RWPE2 (cell line): ENCODE measurements at places on chromosomes 4 and X.

DNA sequence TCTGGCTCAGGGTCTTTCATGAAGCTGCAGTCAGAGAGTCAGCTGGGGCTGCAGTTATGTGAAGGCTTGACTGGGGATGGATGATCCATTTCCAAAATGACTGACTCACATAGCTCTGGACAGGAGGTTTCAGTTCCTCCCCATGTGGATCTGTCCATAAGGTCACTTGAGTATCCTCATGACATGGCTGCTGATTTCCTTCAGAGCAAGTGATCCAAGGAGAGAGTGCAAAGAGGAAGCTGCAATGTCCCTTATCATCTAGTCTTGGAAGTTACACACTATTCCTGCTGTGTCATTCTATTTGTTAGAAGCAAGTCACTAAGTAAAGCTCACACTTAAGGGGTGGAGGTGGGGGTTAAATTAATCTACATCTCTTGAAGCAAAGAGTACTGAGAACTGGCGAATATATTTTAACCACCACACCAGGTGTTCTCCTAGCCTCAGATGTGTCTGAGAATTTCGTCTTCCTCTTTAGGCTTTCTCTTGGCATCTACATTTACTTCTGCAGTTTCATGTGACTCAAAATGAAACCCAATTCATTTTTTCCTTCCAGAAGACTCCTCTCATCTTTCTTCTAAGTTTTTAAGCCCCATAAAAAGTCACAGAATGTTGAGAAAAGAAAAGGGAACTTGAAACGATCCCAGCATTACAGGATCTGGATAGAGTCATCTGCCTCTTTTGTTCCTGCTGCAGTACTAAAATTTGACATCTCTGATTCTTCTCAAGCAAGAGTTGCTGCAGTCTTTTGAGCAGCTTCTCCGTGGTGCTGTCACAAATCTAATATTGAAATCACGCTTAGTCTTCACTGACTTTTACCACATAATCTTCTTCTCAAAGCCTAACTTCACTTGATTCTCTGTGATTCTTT, 3.8 kb upstream of the GRPR start:
- DNase-seq: no peak
- no peak overlapping the region for H3K27ac ChIP-seq
- H3K4me3 ChIP-seq: no peak overlapping the region
- no peaks in the 10 kb centered on the region for H3K27me3 ChIP-seq

DNA sequence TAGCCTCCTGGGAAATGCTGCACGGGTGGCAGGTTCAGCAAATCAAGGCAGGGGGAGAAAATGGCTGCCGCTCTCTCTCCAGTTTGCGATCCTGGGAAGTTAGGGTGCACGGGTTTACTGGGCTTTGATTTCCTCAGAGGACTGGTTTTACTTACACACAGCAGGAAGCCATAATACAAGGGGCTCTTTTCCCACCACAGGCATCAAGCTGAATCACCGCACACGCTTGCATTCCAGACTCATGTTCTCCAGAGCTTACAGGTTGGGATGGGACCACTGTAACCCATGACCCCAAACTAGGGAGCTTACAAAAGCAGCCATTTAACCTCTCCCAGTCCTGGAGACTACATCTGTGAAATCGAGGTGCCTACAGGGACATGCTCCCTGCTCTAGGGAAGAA, 159.8 kb downstream of the DHRSX start:
- no peak overlapping the region for H3K27ac ChIP-seq
- H3K4me3 ChIP-seq: no peak overlapping the region
- no peak for DNase-seq
- H3K27me3 ChIP-seq: no peaks in the 10 kb centered on the region

GRCh38 chrX:123878252-123878721, 18.4 kb downstream of the XIAP start:
- H3K4me3 ChIP-seq: no peak overlapping the region
- no peaks in the 10 kb centered on the region for H3K36me3 ChIP-seq
- H3K27me3 ChIP-seq: no peaks in the 10 kb centered on the region

DNA sequence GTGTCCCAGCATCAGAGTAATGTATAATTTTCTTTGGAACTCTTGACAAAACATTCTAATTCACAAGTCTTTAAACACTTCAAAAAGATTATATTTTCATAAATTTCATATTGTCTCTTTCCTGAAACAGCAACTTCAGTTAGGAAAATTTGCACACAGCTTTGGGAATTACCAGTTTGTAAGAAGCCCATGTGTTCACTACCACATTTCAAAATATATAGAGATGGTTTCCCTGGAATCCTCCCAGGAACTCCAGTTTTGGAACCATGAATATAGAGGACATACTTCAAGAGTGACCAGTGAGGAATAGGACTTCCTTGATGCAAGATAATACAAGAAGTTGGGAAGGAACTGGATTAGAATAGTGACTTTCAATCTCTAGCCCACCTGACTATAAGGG, 28.7 kb upstream of the HPGDS start:
- no peaks in the 10 kb centered on the region for H3K4me1 ChIP-seq
- H3K27ac ChIP-seq: no peak overlapping the region
- DNase-seq: no peak
- no peaks in the 10 kb centered on the region for H3K36me3 ChIP-seq
- H3K27me3 ChIP-seq: no peaks in the 10 kb centered on the region
- H3K4me3 ChIP-seq: no peak overlapping the region

- H3K27me3 ChIP-seq: no peaks in the 10 kb centered on the region
- no peaks in the 10 kb centered on the region for H3K36me3 ChIP-seq
- DNase-seq: no peak
- H3K4me3 ChIP-seq: no peak overlapping the region
- H3K4me1 ChIP-seq: no peaks in the 10 kb centered on the region
These were observed 182.2 kb upstream of the GNPDA2 start for GRCh38 chr4:44908565-44908964.

GRCh38 chr4:105352826-105353225, 121.0 kb downstream of the PPA2 start:
- no peak overlapping the region for H3K27ac ChIP-seq
- no peak for DNase-seq
- H3K36me3 ChIP-seq: no peaks in the 10 kb centered on the region
- no peaks in the 10 kb centered on the region for H3K4me1 ChIP-seq

GRCh38 chrX:150035531-150035930, 97.2 kb upstream of the EOLA2 start:
- H3K4me3 ChIP-seq: no peak overlapping the region
- peaks cover 30% of the 10 kb centered on the region for H3K4me1 ChIP-seq
- no peak for DNase-seq
- H3K27me3 ChIP-seq: no peaks in the 10 kb centered on the region
- no peaks in the 10 kb centered on the region for H3K36me3 ChIP-seq

DNA sequence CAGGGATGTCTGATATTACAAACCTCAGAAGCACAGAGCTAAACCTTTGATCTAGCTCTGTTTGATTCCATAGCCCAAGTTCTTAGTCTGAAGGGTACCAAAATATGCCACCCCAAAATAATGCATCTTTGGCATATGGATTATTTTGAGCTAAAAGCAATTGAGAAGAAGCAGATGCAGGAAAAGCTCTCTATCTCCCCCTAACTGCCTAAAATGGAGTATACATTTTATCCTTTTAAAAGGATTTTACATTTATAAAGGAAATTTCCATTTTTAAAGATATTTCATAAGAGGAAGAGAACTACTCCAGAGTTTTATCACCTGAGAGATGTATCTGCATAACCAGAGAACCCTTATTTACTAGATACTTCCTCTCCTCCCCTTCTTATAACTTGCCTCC, 158.7 kb downstream of the ZNF674 start:
- DNase-seq: no peak
- H3K27ac ChIP-seq: no peak overlapping the region
- no peaks in the 10 kb centered on the region for H3K4me1 ChIP-seq
- no peak overlapping the region for H3K4me3 ChIP-seq

GRCh38 chrX:112851161-112851779, 10.6 kb upstream of the AMOT start:
- H3K4me1 ChIP-seq: no peaks in the 10 kb centered on the region
- DNase-seq: no peak
- no peaks in the 10 kb centered on the region for H3K27me3 ChIP-seq
- H3K4me3 ChIP-seq: no peak overlapping the region
- H3K36me3 ChIP-seq: no peaks in the 10 kb centered on the region
- no peak overlapping the region for H3K27ac ChIP-seq

GRCh38 chr4:82758701-82759685, 39.6 kb downstream of the SCD5 start:
- no peak overlapping the region for H3K27ac ChIP-seq
- no peaks in the 10 kb centered on the region for H3K27me3 ChIP-seq
- H3K4me1 ChIP-seq: peaks cover 1% of the 10 kb centered on the region
- no peak for DNase-seq
- H3K4me3 ChIP-seq: no peak overlapping the region

DNA sequence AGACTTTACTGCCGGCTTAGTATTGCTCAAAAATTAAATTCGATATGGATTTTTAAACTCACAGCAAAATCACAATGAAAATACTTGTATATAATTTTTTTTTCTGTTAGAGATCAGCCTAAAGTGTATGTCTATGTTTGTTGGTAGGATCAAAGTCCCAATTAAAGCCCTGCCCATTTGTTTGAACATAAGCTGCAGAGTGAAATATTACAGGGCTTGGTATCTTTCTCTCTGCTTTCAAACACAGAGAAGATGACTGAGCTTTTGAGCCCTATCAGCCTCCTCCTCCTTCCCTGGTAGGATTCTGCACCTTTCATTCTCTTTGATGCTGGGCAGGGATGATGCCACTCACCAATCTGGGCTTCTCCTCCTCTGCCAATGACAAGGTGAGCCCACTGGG, 345.4 kb downstream of the PPP1R2C start:
- no peaks in the 10 kb centered on the region for H3K27me3 ChIP-seq
- H3K36me3 ChIP-seq: no peaks in the 10 kb centered on the region
- no peak overlapping the region for H3K27ac ChIP-seq

DNA sequence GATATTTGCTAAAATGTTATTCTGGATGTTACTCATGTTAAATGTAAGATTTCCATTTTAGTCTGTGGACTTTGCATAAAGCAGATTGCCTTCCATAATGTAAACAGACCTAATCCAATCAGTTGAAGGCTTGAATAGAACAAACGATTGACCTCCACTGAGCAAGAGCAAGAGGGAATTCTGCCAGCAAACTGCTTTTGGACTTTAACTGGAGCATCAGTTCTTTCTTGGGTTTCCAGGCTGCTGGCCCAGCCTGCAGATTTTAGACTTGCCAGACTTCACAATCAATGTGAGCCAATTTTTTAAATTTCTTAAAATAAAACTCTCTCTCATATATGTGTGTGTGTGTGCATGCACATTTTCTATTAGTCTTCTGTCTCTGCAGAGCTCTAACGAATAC, 1248.8 kb downstream of the ADGRL3 start:
- DNase-seq: no peak
- no peaks in the 10 kb centered on the region for H3K36me3 ChIP-seq
- H3K4me1 ChIP-seq: no peaks in the 10 kb centered on the region
- no peak overlapping the region for H3K27ac ChIP-seq
- H3K4me3 ChIP-seq: no peak overlapping the region

DNA sequence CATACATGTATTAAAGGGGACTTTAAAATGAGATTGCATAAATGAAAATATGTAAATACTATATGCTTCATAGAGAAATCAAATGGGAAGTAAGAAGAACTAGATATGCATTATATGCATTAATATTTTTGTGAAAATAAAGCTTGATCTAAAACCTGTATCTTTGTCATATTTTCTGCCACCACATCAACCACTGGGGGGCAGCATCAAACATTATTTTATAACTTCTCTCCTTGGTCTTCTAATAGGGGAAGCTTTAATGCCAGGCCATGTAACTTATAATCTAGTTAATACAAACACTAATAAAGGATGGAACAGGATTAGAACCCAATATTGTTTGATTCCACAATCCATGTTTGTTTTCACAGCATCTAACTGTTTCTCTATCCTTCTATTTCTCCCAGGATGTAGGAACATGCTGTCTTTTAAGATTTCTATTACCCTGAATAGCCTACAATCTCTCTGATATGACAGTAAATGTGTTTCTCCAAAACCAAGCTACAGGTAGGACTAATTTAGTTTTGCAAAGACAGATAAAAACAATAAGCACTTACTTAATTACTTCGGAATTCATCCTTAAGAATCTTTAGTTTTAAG, 10.0 kb downstream of the QRFPR start:
- no peak overlapping the region for H3K4me3 ChIP-seq
- no peaks in the 10 kb centered on the region for H3K4me1 ChIP-seq
- no peaks in the 10 kb centered on the region for H3K27me3 ChIP-seq
- no peaks in the 10 kb centered on the region for H3K36me3 ChIP-seq
- no peak overlapping the region for H3K27ac ChIP-seq

DNA sequence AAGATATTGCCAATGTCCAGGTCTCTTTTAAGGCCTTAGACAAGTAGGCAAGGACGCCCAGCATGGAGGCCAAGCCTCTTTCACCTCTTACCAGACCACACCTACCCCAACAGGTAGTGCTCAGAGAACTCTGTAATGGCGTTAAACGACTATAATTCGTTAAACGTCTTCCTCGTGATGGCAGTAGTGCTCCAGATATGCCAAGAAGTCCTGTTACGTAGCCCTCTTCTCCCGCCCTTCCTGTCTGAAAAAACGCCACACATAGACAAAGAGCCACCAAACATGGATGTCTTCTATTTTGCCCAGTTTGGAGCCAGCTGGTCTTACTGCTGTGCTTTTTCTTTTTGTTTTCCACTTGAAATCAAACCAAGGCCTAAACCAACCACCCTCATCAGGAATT, 190.7 kb downstream of the OR13H1 start:
- H3K4me3 ChIP-seq: no peak overlapping the region
- no peak overlapping the region for H3K27ac ChIP-seq
- no peaks in the 10 kb centered on the region for H3K27me3 ChIP-seq
- no peaks in the 10 kb centered on the region for H3K4me1 ChIP-seq

GRCh38 chrX:47483306-47484268, 565 bp upstream of the ZNF41 start:
- DNase-seq: no peak
- peak overlapping the region; percentile 54 for H3K4me3 ChIP-seq
- no peaks in the 10 kb centered on the region for H3K4me1 ChIP-seq
- H3K27ac ChIP-seq: peak overlapping the region; percentile 86
- no peaks in the 10 kb centered on the region for H3K27me3 ChIP-seq

DNA sequence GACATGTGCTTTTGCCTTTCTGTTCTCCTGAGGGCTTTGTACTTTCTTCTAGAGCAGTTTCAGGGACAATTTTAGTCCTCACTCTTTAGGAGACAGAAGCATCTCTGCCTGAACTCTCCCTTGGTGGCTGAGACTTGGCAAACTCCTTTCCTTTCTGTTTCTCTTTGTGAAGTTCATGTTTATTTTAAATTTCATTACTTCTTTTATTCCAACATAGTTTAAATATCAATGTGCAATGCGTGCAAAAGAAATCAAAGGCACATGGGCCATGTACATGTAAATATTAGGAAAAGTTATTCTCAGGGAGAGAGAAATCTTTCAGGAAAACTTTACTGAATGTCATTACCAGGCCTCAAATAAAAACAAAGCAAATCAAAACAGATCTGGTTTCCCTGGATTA, 177.6 kb downstream of the RNF150 start:
- H3K4me1 ChIP-seq: no peaks in the 10 kb centered on the region
- H3K36me3 ChIP-seq: no peaks in the 10 kb centered on the region
- no peak overlapping the region for H3K4me3 ChIP-seq
- H3K27ac ChIP-seq: no peak overlapping the region

- H3K4me1 ChIP-seq: no peaks in the 10 kb centered on the region
- H3K4me3 ChIP-seq: no peak overlapping the region
- no peak overlapping the region for H3K27ac ChIP-seq
- H3K27me3 ChIP-seq: no peaks in the 10 kb centered on the region
These were observed 13.0 kb downstream of the RGS12 start for GRCh38 chr4:3305610-3306371.

GRCh38 chr4:9765091-9765490, 16.3 kb upstream of the DRD5 start:
- H3K4me3 ChIP-seq: no peak overlapping the region
- H3K4me1 ChIP-seq: no peaks in the 10 kb centered on the region
- no peaks in the 10 kb centered on the region for H3K36me3 ChIP-seq
- no peak for DNase-seq
